Kidney tubule cell (primary cell): ENCODE measurements at places on chromosomes 2 and 18.

GRCh38 chr2:222730366-222730999 is 59.0 kb downstream of the MOGAT1 start:
- no peak for DNase-seq

DNA sequence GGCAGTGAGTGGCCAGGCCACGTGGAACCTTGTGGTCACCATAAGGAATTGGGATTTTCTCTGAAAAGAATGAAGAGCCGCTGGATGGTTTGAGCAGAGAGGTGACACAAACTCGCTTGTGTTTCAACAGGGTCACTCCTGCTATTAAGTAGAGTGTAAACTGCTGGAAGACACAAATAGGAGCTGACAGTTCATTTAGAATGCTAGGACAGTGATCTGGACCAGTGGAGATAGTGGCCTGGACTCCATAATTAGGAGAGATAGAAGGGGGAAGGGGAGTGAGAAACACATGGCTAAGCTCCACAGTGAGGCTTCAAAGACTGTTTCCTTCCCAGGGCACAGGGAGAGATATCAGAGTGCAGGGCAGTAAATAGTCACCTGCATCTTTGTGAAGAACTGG is 381.1 kb upstream of the ST6GAL2 start:
- DNase-seq: no peak

DNA sequence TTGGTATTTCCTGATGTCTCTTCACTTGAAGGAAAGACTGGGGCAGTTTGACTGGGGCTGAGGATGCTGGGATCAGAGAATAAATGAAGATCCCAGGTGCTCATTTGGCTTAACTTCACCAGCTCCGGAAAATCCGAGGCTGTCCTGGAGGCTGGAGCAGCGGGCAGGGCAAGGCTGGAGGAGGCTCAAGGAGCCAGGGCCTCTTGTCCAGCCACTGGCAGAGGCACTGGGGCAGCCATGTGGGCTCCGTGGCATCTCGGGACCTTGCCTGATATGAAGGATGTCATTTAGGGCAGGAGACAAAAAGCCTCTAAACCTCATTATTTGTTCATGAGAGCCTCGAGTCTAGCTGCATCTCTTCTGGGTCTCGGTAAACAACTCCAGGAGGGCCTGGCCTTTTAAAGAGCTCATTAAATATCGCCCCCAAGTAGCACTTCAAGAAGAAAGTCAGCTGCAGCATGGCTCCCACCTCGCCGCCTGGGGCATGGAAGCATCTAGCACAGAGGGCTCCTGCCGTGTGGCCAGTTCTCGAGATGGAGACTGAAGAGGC is 13.5 kb upstream of the GPR55 start:
- no peak for DNase-seq

GRCh38 chr2:60548845-60549237 is 4.6 kb downstream of the BCL11A start:
- no peak for DNase-seq
